Nucleus accumbens (tissue), 56 donors: ENCODE measurements at places on chromosomes 3 and 15.

GRCh38 chr15:72199721-72200212 lies 2.2 kb upstream of the GRAMD2A start:
- DNase-seq = peak; percentile 20

DNA sequence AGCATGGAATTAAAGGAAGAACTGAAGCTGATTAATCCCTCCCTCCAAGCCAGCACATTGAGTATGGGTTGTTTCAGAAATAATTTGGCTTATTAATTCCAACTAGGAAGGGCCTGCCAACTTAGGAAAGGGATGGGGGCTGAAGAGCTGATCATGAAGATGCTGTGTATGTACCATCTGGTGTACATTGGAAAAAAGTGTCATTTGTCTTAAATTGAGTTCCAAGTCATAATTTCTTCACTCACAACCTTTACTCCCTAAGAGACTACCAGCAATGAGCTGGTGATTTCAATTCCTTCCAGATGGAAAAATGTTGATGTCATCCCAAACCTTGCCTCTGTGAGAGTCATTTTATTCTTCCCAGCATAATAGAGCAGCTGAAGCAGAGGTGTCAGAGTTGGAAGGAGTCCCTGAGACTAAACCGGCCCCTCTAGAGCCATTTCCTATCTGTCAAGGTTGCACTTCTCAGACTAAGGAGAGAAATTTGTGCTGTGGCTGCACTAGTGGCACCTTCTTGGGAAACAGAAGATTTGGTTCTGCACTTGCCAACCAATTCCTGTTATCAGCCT lies 79.4 kb downstream of the GTPBP8 start:
- no peak for DNase-seq

DNA sequence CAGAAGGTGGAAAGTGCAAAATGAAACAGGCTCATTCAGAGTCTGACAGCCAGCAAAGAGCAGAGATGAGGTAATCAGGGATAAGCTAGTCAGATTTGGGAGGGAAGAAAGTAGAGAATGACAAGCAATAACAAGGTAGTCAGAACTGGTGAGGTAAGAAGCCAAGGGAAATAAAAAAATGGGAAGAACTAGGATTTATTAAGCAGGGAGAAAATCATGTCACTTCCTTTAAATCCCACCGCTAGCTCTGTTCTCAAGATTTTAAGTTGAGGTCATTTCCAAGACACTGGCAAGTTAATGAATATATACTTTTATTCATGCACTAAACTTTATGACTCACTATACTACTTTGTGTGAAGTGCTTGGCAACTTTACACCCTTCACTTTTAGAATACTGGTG lies 1106.8 kb downstream of the IGSF11 start:
- DNase-seq = no peak

- no peak for DNase-seq
Measured at GRCh38 chr15:29556380-29556779, 265.9 kb downstream of the TJP1 start.

- DNase-seq = no peak
Measured at GRCh38 chr3:14946739-14947099, 664 bp upstream of the NR2C2 start.

- no peak for DNase-seq
Measured at GRCh38 chr3:129577925-129578786, 28.3 kb downstream of the PLXND1 start.
